ENCODE measurements at places on chromosomes 3 and 15.

- DNase-seq, result no peak
Measured at GRCh38 chr15:68436680-68437079, 4.7 kb upstream of the ITGA11 start.

- DNase-seq, result no peak
Measured at GRCh38 chr15:91208371-91208770, 108.3 kb downstream of the SV2B start.

DNA sequence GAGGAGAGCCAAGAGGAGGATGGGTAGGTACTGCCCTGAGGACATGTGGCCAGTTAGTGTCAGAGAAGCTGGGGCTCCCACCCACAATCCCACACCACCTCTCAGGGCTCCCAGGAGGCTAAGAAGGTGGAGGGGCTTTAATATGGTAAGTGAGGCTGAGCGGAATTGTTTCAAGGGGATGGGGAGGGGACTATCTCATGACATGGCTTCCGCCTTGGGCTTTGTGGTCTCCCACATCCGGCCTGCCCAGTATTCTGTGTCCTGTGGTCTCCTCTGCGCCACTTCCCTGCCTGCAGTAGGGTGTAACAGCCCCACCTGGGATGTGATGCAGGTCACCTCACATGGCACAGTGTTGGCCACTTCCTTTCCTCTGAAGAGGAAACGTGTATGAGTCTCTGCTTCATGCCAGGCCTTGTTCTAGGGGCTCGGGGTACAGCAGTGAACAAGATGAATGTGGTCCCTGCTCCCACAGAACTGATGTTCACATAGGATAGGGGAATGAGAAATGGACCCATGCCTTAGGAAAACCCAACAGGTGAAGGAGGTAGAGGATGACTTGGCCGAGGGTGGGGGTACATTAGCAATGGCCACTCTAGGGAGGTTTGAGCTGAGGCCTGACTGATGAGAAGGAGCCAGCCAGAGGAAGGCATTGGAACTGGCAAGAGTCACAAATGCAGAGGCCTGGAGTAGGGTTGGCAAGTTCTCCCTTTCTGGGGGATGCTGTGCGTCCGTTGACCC lies 3.2 kb downstream of the NEIL1 start:
- peak; percentile 89 for DNase-seq

DNA sequence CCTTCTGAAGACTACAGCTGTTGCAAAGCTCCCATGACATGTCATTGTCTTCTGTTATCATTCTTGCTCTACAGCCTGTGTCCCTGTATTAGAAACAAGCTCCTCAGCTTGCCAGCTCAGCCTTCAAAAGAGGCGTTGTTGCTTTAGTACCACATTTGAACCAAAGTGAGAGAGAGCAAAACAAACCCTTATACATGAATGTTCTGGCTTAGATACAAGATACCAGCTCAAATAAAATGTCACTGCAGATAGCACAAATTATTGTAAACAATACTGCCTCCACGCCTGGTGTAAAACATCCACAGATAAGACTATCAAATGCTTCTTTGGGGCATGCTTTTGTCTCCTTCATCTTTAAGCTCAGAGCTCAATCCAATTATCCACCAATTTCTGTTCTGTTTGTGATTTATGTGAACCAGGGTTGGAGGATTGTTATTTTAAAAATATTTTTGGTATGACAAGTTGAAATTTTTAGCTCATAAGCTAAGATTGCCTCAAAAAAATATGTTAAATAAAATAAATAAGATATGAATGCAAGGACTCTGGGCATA lies 403.6 kb upstream of the CDIN1 start:
- DNase-seq, result no peak

- DNase-seq, result no peak
Measured at GRCh38 chr3:116639641-116640040, 69.9 kb upstream of the TUSC7 start.

GRCh38 chr3:43104660-43105595 lies 951 bp downstream of the POMGNT2 start:
- peak; percentile 22 for DNase-seq

- DNase-seq, result no peak
Measured at GRCh38 chr3:182410051-182410450, 383.3 kb upstream of the ATP11B start.

DNA sequence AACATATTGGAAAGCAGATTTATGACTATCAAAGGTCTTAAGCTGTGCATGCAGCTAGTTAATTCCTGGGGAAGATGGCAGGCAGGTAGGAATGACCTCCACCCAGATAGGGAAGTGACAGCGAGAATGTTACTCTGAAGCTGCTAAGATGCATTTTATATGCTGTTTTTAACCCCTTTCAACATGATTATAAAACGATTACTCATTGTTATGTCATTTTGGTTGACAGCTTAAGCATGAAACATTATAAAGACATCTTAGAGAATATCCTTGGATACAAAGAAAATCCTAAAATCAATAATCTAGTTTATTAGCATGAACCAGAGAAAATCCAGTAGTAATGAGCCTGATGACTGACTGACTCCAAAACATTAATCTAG lies 220.5 kb downstream of the NR1D2 start:
- no peak for DNase-seq
